ENCODE measurements at places on chromosomes 12 and 14.

- no peak for DNase-seq
Observed at GRCh38 chr12:76084863-76085519, 506 bp upstream of the NAP1L1 start.

GRCh38 chr14:31029016-31029970 is 3.1 kb upstream of the STRN3 start:
- DNase-seq: no peak

- no peak for DNase-seq
Observed at GRCh38 chr14:74510223-74510931, 16.8 kb downstream of the ISCA2 start.

DNA sequence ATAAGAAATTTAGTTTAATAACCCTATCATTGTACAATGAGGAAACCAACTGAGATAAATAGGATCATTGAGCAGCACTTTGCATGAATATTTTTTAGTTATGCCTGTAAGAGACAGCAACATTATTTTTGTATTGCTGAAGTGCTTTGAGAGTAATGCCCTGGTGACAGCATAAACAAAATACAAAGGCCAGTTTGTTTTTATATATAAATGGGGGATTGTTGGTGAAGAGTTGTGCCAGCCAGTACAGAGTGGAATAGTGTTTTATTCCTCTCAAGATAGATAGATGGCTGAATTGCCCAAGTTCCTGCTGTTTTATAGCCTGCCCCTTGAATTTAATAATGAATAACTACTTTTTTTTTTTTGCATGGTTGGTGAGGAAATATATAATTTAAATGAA is 101.8 kb downstream of the CNTN1 start:
- DNase-seq: no peak

DNA sequence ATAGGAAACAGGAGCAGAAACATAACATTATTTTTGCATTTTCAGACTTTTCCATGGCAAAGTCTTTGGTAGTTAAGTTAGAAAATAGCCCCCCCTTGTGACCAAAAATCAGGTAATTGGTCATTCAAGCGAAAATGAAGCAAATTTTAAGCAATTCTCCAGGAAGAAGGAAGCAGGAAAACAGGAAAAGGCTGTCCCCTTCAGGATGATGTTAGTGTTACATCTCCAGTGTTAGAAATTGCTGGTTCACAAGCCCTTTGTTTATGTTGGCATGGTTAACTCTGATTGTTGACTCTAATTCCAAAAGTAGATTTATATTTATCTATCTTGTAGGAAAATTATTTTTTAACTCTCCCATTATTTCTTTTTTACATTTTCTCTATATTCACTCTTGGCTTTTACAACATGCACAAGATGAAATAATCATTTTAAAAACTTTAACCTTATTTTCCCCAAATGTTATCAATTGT is 18.8 kb upstream of the GAS2L3 start:
- DNase-seq: no peak

DNA sequence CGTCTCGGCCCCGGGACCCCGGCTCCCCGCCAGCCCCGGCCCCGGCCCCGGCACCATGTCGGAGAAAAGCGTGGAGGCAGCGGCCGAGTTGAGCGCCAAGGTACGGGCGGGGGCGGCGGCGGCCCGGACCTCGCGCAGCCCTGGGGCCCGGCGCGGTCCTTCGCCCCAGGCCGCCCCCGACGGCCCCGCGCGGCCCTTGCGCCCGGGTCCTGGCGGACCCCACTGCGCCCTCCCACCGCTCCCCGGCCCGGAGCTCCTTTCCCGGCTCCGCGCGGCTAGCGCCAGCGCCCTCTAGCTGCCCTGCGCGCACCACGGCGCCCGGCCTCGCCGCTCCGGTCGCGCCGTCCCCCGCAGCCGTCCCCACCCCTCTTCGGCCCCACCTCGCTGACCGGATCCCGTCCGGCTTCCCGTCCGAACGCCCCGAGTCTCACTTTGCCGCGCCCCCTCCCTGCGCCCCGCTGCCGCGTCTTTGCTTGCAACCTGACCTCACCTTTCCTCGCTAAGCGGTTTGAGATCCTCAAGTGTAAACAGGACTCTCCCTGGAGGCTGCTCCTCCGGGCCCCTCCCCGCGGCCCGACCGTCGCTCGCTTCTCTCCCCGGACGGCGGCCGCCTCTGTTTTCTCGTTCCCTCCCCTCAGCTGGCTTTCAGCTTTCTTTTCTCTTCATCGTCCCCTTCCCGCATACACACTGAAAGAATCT is 637 bp downstream of the PTMS start:
- DNase-seq: no peak

GRCh38 chr12:131497966-131498365 is 212.9 kb upstream of the SFSWAP start:
- no peak for DNase-seq

- no peak for DNase-seq
Observed at GRCh38 chr14:42319996-42320395, 713.3 kb downstream of the LRFN5 start.

GRCh38 chr14:39768589-39768988 is 336.4 kb upstream of the FBXO33 start:
- DNase-seq: no peak

- DNase-seq: no peak
Observed at GRCh38 chr14:89992273-89992672, 36.5 kb downstream of the TDP1 start.

- DNase-seq: no peak
Observed at GRCh38 chr12:68237078-68237477, 11.5 kb upstream of the IL26 start.

- DNase-seq: no peak
Observed at GRCh38 chr12:52233462-52234207, 592 bp downstream of the KRT7 start.

- no peak for DNase-seq
Observed at GRCh38 chr12:23484238-23484637, 465.2 kb downstream of the SOX5 start.

GRCh38 chr12:51388069-51388799 is 3.0 kb downstream of the GALNT6 start:
- DNase-seq: no peak

GRCh38 chr12:879641-880040 is 69.9 kb downstream of the RAD52 start:
- DNase-seq: no peak

DNA sequence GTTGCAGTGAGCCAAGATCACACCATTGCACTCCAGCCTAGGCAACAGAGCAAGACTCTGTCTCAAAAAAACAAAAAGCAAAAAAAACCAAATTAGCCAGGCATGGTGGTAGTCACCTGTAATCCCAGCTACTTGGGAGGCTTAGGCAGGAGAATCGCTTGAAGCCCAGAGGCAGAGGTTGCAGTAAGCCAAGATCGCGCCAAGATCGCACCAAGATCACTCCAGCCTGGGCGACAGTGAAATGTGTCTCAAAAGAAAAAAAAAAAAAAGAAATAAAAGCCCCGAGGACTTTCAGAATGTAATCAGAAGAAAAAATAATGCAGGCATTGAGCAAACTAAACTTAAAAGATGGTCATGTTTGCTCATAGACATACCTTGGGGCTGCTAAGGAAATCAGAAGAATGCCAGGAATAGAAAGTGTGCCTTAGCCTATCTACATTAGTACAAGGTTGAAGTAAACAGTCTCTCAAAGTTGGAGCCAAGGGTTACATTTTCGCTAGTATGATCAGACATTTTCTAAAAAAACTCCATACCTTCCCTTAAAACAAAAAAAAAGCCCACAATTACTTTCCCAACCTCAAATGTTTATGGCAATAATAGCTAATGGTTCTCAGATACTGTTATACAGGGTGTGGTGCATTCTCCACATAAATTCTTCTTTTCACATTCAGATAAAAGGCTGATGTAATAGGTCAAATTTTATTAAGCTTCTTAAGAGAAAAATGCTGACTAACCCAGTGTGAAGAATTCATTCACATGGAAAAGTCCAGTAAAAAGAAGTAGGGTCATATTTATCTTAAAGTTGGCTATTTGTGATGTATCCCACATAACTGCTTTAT is 15.8 kb downstream of the DTD2 start:
- no peak for DNase-seq

DNA sequence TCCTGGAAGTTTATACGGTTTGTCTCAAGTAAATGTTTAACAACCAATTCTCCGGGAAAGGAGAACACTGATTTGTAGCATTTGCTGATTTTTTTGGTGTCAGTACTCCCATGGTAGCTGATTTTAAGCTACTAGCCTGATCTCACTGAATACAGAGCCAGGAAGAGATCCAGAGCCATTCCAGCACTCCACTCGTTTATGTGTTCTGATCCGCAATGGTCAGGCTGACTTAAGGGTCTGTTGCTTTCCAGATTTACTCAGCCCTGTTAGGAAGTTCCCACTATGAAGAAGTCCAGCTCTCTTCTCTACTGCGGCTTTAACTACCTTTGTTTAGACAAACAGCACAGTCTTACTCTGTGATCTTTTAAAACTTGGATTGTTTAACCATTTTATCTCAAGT is 38.0 kb upstream of the NID2 start:
- no peak for DNase-seq

DNA sequence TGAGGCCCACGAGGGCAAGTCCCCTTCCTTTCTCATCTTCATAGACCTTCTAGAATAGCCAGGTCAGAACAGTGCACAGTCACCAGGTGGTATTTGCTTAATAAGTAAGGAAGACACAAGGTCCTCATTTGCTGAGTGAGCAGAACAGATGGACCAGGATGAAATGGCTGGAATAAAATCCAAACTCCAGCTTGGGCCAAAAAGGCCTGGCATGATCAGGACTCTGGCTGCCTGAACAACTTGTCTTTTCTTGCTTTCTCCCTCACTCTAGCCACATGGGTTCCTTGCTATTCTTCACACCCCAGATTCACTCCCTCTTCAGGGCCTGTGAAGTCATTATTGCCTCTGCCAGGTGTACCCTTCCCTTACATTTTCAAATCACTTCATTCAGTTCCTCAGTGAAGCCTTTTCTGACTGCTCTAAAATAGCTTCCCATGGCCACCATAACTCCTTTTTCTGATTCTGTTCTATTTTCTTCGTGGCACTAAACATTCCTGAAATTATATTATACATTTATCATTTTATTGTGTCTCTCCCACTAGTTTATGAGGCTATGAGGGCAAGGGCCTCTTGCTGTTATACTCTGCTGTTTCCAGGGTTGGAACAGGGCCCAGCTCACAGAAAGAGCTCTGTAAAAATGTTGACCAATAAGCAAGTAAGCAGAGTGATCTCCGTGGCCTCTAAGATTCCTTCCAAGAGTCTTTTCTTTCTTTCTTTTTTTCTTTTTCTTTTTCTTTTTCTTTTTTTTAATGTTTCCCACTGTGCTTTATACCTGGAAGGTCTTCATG is 150.8 kb downstream of the TTC8 start:
- no peak for DNase-seq

All from stimulated activated CD8-positive, alpha-beta memory T cell treated with anti-CD3 and anti-CD28 coated beads, Interleukin-15, amount 100 ng/mL, for 48 hours (primary cell).